SIG-M5 (cell line): ENCODE measurements at places on chromosomes 1 and 21.

DNA sequence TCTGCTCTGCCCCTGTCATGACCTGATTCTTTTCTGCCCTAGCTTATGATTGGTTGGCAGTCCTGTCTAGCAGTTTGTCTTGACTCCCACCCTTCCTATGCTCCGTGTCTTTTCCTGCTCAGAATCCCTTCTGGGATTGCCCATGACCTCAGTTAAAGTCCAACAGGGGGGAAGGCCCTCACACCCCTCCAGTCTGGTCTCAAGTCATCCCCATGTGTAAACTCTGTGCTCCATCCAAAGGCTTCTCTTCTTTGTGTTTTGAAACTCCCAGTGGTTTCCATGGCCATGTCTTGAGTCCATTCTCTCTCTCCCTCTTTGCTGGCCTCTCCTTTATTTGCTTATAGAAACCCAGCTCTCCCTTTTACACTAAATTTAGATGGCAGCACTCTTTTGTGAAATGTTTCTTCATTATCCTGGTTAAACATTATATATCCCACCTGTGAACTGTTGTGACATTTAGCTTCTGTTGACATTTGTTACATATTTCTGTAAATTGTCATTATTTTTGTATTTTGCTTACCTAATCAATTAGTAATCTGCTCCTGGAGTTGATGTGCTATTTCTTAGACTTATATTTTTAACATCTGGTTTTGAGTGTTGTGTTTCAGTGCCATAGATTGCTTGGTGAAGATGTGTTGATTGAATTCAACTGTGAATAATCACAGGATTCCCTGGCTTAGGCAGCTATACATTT is 48.9 kb upstream of the GCLM start:
- DNase-seq, result no peak

DNA sequence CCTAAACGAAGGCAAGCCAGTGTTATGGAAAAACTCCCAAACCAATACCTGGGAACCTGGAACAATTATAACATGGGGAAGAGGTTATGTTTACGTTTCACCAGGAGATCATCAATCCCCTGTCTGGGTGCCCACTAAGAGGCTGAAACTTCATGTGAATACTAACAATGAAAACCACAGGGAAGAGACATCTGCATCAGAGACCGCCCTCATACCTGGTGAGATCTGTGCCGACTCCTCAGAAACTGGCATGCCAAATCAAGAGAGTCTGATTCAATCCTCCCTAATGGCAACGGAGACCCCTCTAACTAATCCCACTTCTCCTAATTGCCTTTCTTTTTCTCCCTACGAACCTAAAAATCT is 163.2 kb downstream of the IER5 start:
- DNase-seq, result no peak

- no peak for DNase-seq
Measured at GRCh38 chr1:112686835-112687234, 12.4 kb downstream of the MOV10 start.

- DNase-seq, result no peak
Measured at GRCh38 chr1:176499671-176500070, 36.7 kb downstream of the PAPPA2 start.

GRCh38 chr1:82177192-82177591 is 376.5 kb downstream of the ADGRL2 start:
- no peak for DNase-seq

GRCh38 chr21:31781737-31782136 is 49.8 kb upstream of the SCAF4 start:
- no peak for DNase-seq

- DNase-seq, result no peak
Measured at GRCh38 chr1:99228153-99228552, 36.1 kb upstream of the PLPPR4 start.

DNA sequence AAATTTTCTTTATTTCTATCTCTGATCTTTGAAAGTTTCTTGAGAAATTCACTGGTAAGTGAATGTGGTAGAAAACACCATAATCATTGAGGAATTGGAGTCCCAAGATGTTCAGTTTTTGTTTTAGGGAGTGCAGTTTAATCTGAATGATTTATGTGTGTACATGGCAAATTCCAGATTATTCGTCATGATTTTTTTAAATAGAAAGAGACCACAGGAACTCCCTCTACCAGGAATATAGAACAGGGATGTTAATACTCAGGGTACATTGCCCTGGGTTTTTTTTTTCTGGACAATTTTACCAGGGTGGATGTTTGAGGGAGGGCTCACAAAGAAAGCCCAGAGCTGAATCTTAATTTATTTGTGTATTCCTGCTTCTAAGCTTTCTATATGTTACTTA is 109.0 kb downstream of the VPS13D start:
- DNase-seq, result no peak

DNA sequence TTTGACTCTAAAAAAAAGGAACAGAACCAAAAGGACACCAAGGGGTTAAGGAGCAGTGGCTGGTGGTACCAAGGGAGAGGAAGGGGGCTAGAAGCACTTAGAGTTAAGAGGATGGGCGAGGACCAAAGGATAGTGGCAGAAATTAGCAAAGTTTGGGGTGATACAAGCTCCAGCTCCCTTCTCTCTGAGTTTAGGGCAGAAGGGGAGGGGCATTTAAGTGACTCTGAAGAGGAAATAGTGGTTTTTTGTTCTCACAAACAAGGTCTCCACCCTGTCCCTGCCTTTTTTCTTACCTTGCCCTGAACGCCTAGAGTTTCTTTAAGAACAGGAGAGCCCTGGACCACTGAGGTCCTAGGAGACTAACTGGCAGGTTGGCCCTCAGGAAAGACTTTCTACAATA is 3.3 kb downstream of the CDC42SE1 start:
- no peak for DNase-seq

GRCh38 chr1:162251102-162251501 is 125.6 kb downstream of the SPATA46 start:
- no peak for DNase-seq

DNA sequence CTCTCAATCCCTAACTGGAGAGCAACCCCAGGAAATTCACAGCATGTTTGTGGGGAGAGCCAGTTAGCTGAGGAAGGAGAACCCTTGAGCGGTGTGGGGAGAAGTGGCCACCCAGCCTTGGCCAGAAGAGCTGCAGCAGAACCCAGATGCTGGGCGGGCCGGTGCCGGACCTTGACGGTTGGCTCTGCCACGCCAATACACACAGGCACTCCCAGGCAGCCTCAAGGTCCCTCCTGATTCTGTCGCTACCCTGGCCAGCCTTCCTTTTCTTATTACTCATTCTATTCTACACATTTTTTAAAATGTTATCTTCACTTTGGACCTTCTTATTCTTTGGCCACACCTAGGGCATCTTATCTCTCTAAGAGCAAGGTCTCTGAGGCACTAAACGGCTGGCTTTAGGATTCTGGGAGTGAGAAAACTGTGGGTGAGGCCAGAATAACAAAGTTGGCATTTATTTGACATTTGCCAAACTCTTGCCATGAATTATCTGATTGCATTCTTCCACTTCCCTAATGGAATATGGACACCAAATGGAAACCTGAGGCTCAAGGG is 50.4 kb upstream of the GPR37L1 start:
- DNase-seq, result no peak

DNA sequence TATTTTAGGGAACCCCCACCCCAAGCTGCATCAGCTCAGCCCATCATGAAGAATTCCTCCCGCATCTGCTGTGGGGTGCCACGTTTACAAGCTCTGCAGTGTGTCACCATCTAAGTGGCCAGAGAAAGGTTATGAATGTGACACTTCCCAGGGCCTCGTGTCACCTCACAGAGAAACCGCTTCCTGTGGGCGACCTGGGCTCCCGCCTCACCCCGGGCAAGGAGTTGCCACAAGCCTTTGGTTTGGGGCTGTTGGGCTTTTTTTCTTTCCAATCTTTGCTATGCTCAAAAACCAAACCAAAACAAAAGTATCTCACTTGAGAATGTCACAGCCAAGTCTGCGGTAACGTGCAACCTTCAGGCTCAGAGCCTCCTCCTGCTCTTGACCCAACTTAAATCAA is 82.1 kb upstream of the ARHGEF16 start:
- no peak for DNase-seq

DNA sequence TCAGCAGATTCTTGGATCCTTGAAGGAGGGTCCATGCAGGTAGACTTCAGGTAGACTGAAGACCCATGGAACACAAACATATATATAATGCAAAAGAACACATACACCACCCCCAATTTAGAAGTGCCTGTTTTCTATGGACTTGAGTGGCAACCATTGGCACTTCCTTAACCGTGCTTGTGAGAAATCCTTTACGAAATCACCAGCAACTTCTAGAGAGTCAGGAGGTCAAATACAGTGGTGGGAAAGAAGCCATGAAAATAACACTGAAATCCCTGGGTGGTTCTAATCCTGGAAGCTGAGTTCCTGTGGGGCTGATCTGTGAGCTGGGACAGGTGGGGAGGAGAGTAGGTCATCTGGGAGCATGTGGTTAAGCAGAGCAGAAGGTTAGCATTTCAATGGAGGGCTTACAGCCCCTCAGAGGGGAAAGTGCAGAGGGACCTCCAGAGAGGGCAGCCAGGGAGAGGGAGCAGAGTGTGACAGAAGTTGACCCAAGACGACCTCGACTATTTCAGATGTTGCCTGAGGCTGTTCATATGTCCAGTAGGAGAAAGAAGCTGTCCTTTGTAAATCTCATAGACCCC is 13.0 kb upstream of the IL10 start:
- DNase-seq, result no peak

GRCh38 chr21:45551783-45552695 is 9.8 kb upstream of the SLC19A1 start:
- DNase-seq, result no peak

- DNase-seq, result no peak
Measured at GRCh38 chr1:235735621-235736020, 86.0 kb upstream of the GNG4 start.

- DNase-seq, result no peak
Measured at GRCh38 chr1:109542657-109543056, 3.0 kb downstream of the GPR61 start.

GRCh38 chr1:175875556-175875955 is 132.2 kb upstream of the TNR start:
- no peak for DNase-seq

- DNase-seq, result no peak
Measured at GRCh38 chr1:93399781-93400180, 48.1 kb upstream of the FNBP1L start.

DNA sequence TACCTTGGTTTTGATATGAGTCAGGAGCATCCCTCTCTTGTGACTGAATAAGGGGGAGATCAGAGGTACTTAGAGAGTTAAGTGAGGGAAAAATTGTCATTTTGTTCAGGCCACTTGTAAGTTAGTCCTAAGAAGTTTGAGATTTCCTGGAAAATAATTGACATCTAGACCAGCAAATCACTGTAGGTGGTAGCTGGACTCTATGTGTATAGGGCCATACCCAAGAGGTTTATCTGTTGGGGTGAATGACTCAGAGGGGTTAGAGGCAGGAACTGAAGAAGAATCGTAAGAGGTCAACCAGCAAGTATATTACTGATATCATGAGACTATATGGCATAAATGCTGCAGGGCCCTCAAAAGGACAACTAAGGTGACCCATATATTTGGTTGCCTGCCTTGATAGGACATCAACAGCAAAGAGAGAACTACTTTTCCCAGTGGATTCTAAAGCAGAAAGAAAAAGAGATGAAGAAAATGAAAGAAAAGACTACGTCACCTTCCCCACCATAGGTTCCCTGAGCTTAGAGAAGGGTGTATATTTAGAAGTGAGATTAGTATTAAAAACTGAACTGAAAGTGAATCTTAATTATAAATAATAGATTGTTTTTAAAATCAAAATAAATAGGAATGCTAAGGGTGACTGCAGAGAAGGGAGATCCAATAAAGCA is 8.0 kb upstream of the RNPC3 start:
- no peak for DNase-seq

GRCh38 chr1:206687251-206687914 is 2.7 kb downstream of the MAPKAPK2 start:
- DNase-seq, result no peak

- DNase-seq, result no peak
Measured at GRCh38 chr1:118155106-118155505, 29.9 kb downstream of the SPAG17 start.

- DNase-seq, result no peak
Measured at GRCh38 chr1:232568331-232568852, 61.5 kb downstream of the SIPA1L2 start.

- no peak for DNase-seq
Measured at GRCh38 chr1:57208741-57209302, 215.0 kb downstream of the DAB1 start.

GRCh38 chr1:64437453-64437852 is 32.5 kb upstream of the CACHD1 start:
- no peak for DNase-seq

DNA sequence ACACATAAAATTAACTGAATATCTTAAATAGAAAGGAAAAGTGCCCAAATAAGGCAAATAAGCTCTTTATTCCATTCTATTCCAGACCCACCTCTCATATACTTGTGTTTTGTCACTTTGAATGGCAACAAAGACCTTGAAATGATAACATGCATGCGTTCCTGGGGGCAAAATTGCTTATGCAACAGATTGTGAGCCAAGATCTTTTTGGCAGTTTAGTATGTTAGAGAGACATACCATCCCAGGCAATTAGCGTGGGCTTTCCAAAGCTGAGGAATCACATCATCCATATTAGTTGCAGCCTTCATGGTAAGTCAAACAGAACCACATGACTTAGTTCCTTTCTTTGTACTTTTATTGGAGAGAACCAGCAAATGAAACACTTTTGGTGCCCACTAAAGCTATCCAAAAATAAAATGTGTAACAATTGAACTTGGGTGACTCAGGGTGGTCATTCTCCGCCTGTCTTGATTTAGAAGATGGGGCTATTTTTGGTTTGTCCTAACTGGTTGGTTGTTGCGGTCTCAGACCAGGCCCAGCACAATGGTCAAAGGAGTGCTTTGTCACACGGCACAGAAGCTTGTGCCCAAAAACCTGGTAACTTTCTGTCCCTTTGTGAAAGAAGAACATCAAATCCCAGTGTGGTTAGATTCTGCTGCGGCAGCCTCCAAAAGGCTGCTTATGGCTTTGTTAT is 68.7 kb upstream of the ATF3 start:
- no peak for DNase-seq
